GM03348 (cell line): ENCODE measurements at places on chromosomes 3 and 15.
A peak's percentile ranks its signal among the peaks of the same experiment; 100 is the strongest.

DNA sequence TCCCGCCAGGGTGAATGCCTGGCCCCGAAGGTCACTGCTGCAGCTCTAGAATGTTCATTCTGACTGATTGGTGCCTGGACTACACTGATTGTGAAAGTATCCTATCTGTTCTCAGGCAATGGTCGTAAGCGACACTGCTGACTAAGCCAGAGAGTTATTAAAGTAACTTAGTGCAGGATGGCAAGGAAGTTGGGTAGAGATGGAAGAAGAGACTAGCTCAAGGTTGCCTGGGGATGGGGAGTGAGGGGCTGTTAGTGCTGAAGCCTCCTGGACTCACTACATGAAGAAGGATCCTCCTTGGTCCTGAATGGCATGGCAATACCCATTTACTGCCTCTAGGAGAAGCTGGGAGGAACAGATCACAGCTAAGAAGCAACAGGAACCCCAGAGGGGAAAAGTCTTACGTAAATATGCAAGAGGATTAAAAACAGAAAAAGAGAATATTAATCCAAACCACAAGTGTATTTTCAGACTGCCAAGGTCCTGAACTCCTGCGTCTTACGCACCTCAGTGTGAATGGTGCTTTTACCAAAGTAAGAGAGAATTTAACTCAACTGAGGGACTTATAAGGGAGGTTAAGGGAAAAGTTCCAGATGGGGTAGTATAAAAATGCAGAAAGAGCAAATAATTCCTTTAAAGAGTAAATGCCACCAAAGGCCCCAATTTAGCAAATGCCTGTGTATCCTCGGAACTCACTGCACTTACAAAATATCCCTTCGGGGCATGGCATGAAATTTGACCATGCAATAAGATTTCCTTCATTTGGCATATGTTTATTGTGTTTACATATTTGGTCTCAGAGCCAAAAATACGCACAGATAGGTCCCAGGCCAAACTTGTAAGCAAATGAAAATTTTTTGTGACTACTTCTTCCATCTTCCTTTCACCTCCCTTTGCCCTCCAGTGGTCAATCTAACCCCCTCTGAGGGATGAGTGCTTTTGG lies 64.0 kb upstream of the DGKG start:
- DNase-seq = peak; percentile 46

DNA sequence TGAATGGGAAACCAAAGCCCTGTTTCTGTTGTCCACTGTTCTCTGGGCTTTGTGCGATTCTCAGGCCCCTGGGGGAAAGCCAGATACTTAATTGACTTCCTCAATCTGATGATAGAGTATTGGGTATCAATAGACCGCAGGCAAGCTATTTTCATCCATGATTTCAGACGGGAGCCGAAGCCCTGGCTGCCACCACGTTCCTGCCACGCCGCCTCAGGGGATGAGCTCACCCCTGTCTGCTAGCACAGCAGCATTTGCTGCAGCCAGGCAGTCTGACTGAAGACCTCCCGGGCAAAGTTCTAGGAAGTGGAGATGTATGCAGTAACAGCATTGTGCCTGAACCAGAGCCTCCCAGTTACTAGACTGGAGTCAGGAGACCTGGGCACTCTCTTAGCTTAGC lies 69.8 kb downstream of the ISG20 start:
- DNase-seq = peak; percentile 91

- DNase-seq = no peak
Measured at GRCh38 chr15:46872286-46872980, 844.9 kb upstream of the SEMA6D start.

DNA sequence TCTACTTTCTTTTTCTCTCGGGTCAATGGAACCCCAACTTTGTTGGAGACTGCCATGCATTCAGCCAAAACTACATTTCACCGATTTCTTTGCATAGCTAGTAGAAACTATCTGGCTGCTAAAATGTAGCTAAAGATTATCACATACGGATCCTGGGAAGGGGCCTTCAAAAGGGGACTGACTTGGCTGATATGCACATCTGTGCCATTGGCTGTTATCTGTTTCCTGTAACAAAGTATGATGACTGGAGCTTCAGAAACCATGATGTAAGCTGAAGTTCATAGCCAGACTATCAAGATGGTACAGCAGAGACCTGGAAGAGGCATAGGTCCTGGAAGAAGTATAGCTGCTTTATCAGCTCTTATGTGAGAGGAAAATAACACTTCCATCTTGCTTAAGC lies 179.1 kb downstream of the NSUN3 start:
- no peak for DNase-seq

DNA sequence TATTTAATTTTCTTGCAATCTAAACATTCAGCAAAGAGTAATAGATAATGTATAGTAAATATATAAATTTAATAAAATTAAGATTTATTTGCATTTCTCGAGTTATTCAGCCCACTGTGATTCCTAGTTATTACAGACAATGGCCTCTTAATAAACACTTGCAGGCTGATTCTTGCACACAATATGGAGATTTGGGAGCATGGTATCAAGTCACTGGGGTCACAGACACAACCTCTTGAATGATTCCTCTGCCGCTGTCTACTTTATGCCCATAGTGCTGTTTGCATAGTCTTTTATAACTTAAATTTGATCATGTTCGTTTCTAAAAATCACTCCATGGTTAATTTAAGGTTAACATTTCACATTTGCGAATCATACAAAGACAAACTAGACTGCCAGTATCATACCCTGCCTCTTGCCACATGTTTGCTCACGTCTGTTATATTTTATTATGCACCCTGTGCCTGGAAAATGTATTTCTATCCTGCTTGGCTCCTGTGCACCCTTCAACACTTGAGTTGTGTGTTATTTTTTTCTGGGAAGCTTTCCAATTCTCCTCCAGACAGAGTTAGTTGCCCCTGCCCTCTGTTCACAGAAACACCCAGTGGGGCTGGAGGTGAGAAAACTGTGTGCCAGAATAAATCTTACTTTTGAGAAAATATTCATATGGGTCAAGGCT lies 206.3 kb upstream of the ROBO1 start:
- DNase-seq = no peak

DNA sequence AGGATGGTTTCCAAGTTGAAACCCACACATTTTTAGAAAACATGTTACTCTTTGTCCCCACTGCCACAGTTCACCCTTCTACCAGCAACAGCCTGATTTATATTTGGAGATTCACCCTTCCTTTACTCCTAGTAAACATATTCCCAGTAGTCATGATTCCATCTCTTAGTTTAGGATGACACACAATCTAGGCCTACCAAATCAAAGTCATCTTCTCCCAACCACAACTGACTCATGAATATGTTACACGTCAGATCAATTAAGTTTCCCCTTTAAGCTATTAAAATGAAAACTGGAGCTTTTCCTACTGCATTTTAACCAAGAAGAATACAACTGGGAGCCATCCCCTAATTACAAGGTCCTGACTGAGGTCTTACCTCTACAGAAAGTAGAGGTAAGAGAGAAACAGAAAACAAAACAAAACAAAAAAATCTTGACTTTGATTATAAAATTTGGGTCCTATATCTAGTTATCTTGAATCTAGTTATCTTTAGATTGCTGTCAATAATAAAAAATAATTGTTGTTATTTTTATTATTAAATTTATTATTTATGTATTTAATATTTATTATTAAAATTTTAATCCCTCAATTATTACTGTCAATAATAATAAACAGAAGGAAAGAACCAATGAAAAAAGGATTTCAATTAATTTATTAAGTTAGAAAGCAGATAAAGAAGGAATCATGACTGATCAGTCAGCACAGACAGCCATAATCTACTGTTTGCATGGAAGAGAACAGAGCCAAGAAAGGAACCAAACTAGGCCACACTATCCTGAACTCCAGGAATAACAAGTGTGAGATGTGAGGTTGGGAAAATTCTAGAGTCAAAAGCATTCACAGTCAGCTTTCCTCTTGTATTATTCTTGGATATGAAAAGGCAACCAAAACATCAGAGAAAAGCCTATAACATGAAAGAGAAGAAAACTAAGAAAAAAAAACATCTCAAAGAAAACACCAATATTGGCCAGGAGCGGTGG lies 12.5 kb downstream of the DPH6 start:
- DNase-seq = peak; percentile 56

GRCh38 chr3:137854533-137855261 lies 90.6 kb downstream of the SOX14 start:
- DNase-seq = no peak

DNA sequence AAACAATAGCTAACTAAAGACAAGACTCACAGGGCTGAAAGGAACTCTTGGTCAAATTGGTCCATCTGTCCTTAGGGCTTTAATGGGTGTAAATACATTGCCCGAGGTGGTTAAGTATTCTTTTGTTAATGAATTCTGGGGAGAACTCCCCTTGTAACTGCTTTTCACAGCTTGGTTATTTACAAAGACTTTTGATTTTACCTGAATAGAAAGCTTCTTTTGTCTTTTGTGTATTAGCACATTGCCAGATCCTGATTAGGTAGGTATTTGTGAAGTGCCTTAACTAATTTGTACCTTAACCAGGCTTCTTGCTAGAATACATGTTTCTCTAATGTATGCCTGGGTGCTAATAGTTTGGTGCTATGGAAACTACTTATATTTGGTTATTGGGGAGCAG lies 14.0 kb downstream of the CHD2 start:
- no peak for DNase-seq
